CD4-positive, alpha-beta T cell treated with Interleukin-17A for 1 hour (primary cell): ENCODE measurements at places on chromosomes 4 and X.

DNA sequence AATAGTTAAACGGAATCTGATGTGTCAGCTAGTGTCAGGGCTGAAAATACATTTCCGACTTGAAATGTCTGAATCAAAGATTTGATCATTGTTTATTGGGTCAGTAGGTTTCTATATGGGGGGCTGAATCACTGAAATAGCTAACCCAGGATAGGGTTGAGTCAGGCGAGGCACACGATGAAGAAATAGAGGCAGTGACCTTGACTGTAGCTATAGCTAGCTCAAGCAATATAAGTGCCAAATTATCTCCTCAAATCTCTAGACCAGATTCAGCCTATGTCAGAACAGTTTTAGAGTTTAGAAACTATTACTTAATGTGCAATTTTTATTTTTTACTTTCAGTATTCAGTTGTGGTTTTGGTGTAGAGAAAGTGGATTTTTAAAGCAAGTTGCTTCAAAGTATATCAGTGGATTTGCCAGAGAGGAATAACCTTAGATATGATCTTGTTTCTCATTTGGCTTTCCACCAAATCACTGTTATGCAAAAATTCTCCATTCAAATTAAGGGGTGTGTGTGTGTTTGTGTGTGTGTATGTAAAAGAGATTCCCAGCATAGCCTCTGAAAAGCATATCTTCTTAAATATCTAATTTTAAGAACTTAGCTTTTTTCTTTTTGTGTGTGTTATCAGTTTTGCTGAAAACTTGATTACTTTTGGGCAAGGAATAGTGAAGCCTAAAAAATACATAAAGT, 100.3 kb upstream of the RPL34 start:
- no peak for DNase-seq

GRCh38 chrX:115390078-115390477, 100.6 kb downstream of the LUZP4 start:
- no peak for DNase-seq

- no peak for DNase-seq
Measured at GRCh38 chr4:33149658-33150524, 2429.7 kb downstream of the PCDH7 start.

GRCh38 chr4:31678356-31678755, 958.2 kb downstream of the PCDH7 start:
- DNase-seq = no peak
